ENCODE measurements at places on chromosomes 2 and 18.

DNA sequence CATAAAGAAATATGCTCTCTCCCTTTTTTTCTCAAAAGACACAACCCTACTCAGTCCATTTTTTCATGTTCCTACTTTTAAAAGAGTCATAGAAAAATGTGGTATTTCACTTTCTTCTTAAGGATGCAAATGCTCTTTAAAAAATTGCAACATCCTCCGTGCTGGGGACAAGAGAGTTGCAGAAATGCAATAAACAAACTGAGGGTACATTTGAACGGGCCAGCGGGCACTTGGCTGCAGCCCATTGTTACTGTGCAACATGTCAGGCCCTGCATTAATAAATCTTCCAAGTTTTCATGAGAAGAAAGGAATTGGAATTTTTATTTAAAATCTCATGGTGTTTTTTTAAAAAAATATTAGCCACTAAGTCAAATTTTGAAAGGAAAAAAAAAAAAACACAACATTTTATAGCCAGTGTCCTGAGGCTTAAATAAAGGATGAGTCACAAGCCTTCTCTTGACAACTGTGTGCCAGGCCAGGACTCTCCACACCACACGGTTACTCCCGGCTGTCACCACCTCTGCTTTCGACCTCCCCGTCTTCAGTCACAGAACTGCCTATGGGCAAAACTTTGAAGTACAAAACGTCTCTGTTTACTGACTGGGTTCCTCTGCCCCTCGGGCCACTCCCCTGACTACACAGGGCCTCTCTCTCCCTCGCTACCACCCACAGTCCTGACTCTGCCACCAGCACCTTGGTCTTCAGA, 57.5 kb upstream of the MFF start:
- DNase-seq: no peak

- no peak for DNase-seq
Observed at GRCh38 chr2:132721938-132722337, 51.9 kb upstream of the LYPD1 start.

DNA sequence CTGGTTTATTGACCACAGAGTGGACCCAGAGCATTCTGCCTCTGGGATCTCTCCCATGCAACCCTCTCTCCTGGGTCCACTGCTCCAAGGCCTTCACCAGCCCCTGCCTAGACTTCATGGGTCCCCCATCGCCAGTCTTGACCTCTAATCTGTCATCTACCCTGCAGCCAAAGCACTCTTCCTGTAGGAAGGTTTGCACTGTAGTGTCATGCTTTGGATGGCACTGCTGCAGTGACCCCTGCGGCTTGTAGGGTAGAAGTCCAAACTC, 41.7 kb downstream of the MYO7B start:
- no peak for DNase-seq

GRCh38 chr2:112199188-112199587, 55.7 kb downstream of the ZC3H8 start:
- DNase-seq: no peak

GRCh38 chr18:13376841-13377351, 158.3 kb downstream of the LDLRAD4 start:
- DNase-seq: no peak

All from NCI-H1436 treated with DMSO at 0.1 percent for 48 hours (cell line).